NCI-H1930 (cell line): ENCODE measurements at places on chromosomes 3 and 15.

- DNase-seq = no peak
Measured at GRCh38 chr3:78977073-78977472, 790.7 kb downstream of the ROBO1 start.

DNA sequence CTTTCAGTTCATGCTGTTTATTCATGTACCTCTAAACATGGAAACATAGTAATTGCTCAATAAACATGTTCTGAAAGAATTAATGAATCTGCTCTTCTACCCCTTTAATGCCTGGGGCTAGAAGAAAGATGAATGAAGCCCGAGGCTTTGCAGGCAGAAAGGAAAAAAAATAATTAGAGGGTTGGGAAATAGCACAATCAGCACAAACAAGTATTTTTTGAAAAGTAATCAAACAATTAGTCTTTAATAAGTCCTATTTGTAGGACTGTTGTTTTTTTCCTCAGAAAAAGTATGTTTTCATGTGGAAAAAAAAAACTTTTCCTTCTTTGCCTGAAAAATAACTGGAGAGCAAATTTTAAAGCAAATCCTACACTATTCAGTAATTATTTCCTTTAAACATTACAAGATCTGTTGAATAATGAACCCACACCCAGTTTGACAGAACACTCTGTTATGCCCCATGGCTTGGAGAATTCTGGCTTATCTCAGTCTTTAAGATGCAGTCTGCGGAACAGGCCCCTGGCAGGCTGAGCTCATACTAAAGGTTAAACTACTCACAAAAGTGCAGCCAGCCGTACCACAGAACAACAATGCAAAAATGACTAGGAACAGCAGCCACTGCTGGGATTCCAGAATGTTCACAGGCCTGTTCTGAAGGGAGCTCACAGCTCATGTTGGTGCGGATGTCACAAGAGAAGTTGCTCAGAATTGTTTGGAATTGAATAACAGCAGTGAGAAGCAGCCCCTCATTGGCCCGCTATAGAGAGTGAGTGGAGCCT, 79.2 kb downstream of the ABI3BP start:
- DNase-seq = no peak

- no peak for DNase-seq
Measured at GRCh38 chr3:194739498-194740284, 54.0 kb downstream of the FAM43A start.

DNA sequence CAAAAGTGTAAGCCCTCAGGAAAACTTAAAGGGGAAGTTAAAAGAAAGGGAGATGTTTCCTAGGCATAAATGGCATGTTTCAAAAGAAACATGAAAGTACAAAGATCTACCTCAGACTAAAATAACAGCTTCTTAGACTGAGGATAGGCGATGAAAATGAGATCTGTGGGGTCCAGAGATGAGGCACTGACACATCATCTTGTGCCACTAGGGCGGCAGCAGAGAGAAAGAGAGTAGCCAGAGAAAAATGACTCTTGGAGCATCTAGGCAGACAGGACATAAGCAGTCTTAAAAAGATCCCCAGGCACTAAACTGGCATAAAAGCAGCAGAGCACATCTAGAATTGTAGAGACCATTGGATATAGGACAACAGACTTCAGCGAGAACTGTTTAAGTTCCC, 42.5 kb upstream of the RFX7 start:
- no peak for DNase-seq

DNA sequence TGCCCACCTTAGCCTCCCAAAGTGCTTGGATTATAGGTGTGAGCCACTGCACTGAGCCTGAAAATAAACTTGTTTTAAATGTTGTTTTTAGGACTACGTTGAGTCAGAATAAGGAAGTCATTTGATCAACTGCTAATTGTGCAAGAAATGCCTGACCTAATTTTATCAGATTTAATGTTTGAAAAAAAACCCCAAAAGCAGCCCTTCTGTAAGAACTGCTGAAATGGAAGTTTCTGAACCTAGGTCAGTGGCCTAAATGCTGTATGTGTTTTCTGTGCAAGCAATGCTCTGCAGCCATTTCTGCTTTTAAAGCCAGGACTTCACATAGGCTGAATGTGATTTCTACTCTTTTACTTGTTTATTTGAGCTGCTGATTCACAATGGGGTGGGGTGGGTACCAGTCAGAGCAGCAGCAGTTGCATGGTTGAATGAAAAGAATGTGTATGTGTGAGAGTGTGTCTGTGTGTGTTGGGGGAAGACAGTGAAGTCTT, 6.6 kb downstream of the GPX1 start:
- DNase-seq = no peak

DNA sequence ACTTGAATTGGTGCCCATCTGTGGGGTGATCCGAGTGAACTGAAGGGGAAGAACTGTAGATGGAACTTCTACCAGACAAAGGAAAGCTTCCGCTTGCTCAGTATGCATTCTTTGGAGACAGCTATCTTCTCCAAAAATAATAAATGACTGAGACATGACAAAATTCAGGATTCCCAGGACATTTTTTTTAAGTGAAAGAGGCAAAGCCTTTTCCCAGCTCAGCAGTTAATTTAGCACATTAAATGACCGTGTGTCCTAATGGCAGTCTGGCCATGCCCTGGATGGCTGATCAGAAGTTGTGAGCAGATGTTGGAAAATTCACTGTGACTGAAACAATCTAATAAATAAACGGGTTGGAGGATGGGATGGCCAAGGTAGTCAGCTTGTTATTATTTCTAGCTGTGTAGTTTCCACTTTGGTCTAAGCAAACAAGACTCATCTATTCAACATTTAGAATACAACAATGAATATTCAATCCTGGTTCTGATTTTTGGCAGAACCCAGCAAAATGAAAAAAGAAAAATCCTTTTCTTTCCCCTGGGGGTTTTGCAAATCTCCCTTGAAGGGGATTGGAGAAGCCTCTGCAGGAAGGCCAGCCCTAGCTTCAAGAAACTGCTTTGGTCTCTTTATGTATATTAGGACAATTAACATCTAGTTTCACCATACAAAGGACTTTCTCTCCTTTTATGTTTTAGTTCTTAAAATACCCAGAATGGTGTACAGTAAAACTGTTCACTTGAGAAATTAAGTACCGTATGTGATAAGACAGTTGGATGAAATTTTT, 540.9 kb upstream of the MDFIC2 start:
- no peak for DNase-seq

DNA sequence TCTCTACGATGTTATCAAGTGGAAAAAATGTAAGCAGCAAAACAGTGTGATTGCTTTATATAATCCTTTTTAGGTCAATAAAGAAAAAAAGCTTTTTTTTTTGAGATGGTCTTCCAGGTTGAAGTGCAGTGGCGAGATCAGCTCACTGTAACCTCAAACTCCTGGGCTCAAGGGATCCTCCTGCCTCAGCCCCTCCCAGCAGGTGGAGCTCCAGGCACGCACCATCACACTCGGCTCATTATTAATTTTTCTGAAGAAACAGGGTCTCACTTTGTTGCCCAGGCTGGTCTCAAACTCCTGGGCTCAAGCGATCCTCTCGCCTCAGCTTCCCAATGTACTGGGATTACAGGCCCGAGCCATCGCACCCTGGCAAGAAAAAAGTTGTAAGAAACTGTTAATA, 17.3 kb downstream of the RNF168 start:
- DNase-seq = no peak

GRCh38 chr3:30083315-30083714, 523.1 kb upstream of the TGFBR2 start:
- DNase-seq = no peak

- no peak for DNase-seq
Measured at GRCh38 chr3:26932752-26933151, 310.2 kb downstream of the LRRC3B start.
